Left lung (tissue), 14 donors: ENCODE measurements at places on chromosomes 7 and 10. TPM values are rescaled to one million over a fixed set of nuclear protein-coding genes. Genes with fewer than 3 reads are reported as not detected.

DDX56 gene
- total RNA-seq, result 43.1 TPM

NAT16 gene
- not detected for total RNA-seq

IFIT1 gene
- 30.7 TPM for total RNA-seq

SCRN1 gene
- total RNA-seq, result 39.8 TPM

HDAC9 gene
- 9.7 TPM for total RNA-seq

STOX1 gene
- 1.1 TPM for total RNA-seq

SNCG gene
- 15.0 TPM for total RNA-seq

DNA sequence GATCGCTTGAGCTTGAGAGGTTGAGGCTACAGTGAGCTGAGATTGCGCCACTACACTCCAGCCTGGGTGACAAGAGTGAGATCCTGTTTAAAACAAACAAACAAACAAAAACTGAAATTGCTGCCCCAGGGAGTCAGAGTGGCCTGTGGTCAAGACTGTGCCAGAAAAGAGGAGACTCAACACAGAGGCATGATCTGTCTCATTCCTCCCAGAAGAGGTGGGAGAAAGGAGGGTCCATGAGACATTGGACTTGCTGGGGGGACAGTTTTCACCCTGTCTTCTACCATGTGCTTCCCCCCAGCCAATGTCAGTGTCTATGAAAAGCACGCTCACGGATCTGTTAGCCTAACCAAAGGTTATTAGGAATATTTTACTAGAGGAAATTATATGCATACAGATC is 3.2 kb downstream of the ZNF853 start:
- no peak for DNase-seq

DNA sequence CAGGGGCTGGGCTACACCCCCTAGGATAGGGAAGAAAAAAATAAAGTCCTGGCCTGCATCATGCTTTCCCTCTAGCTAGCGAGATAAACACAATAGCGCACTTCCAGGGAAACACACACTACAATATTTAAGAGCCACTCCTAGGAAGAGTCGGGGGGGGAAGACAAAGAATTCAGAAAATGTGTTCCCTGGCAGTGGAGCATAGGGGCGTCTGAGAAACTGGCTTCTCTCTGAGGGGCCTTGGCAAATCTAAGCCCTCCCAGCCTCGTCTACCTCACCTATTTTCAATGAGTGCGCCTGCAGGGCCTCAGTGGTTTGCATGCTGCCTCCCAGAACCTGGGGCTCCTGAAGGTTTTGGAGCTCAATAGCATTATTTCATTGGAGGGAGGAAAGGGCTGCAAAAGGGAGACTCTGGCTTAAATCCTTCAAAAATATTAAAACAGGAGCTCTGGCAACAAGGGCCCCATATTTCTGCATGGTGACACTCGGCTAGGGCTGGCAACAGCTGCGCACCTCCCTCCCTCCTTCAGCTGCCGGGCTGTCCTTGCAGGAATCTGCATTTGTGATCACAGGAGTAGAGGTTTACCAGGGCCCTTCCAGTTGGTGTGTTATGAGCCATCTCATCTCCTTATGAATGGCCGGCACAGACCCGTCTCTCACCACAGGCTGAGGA is 10.8 kb downstream of the ANXA11 start:
- DNase-seq, result no peak

DNA sequence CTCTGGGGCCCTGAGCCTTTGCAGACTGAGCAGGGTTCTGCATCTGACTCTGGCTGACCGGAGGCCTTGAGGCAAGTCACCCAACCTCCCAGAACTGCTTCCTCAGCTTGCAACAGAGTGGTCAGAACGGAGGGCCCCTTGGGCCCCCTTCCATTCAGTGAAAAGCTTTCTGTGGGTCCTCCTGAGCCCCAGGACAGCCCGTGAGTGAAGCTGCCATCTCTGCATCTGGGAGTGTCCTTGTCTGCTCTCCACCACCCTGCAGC is 224.7 kb downstream of the DNAJB6 start:
- peak; percentile 38 for DNase-seq

- DNase-seq, result no peak
Measured at GRCh38 chr7:99120501-99120900, 23.4 kb downstream of the SMURF1 start.

DNA sequence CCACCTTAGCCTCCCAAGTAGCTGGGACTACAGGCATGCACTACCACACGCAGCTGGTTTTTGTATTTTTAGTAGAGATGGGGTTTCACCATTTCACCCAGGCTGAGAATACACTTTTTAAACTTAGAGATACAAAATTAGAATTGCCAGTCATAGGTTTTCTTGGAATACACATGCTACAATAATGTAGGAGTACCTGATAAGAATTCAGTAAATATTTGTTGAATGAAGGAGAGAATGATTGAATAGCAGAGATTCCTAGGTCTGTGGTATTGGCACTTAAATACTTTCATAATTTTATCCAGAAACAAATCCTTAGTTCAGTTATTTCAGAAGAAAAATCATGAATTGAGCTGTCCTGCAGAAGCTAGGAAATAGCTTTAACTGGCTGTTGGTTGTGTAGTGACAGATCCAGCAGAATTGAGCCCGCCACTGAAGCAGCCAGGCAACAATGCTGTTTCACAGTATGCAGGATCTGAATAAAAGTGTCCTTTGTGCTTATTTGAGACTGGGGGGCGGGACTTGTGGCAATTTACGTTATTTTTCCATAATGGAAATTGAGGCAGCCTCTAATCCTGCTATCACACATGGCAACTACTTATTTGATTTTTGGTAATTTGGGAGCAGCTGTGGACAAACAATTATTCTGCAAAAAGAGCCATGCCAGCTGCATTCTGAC is 31.5 kb downstream of the NRF1 start:
- no peak for DNase-seq

DNA sequence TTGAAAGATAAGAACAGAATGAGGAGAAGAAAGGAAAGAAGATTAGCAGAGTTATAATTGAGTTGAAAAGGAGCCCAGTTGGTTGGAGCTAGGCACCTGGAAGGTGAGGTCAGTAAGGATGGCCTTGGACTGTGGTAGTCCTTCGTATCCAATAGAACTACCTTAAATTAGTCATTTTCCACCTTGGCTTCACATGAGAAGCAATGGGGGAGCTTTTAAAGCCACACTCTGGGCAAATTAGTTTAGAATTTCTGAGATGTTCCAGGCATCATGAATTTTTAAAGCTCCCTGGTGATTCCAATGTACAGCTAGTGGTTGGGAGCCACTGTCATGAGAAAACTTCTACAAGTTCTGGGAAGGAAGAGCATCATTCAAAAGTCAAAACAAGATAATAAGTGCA is 27.3 kb upstream of the CYP3A5 start:
- no peak for DNase-seq

- DNase-seq, result no peak
Measured at GRCh38 chr10:73379064-73379748, 20.5 kb upstream of the CFAP70 start.

- DNase-seq, result peak; percentile 65
Measured at GRCh38 chr10:132652936-132653590, 115.5 kb downstream of the INPP5A start.

GRCh38 chr7:73892003-73892999 is 31.3 kb downstream of the TMEM270 start:
- DNase-seq, result no peak

GRCh38 chr10:132507956-132508490 is 29.6 kb upstream of the INPP5A start:
- DNase-seq, result peak; percentile 39
